Cerebellum (tissue), 4 donors: ENCODE measurements at places on chromosomes 5 and 9.

DNA sequence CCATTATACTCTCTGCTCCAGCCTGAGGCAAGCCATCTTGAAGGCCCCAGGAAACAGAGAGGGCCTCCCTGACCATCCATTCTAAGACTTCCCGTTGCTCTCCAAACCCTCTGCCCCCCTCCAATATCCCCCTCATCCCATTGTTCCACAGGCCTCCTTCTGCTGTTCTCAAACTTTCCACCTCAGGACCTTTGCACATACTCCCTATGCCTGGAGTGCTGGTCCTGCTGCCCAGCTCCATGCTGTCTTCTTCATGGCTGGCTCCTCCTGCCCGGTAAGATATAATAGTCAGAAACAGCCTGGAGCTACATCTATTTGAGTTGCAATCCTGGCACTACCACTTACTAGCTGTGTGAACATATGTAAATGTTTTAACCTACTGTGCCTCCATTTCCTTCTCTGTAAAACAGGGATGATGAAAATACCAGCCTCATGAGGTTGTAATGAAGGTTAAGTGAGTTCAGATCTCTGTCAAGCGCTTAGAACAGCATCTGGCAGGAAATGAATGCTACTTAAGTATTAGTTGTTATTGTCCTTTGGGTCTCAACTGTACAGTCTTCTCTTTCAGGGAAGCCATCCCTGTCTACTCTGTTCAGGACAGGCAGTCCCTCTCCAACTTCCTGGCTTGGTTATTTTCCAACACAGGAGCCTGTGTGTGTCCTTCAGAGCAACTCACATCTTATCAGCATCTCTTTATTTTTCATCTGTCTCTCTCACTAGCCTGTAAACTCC, 45.8 kb downstream of the TMOD1 start:
- DNase-seq: no peak

- DNase-seq: no peak
Measured at GRCh38 chr5:52997424-52997823, 8.3 kb downstream of the ITGA2 start.

DNA sequence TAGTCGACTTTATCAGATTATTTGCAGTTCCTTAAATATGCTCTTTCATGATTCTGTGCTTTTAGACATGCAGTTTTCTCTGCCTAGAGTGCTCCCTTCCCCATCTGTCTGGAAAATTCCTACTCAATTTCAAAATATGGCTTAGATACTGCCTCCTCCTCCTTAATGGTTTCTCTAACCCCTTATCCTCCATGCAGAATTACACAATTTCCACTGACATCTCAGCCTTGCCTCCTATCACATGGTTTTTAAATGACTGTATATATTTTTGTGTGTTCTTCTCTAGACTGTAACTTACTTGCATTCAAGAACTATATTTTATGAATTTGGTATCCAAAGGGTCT, 85.2 kb downstream of the SLC44A1 start:
- peak; percentile 25 for DNase-seq

- DNase-seq: no peak
Measured at GRCh38 chr5:31854181-31855133, 215.5 kb downstream of the PDZD2 start.

DNA sequence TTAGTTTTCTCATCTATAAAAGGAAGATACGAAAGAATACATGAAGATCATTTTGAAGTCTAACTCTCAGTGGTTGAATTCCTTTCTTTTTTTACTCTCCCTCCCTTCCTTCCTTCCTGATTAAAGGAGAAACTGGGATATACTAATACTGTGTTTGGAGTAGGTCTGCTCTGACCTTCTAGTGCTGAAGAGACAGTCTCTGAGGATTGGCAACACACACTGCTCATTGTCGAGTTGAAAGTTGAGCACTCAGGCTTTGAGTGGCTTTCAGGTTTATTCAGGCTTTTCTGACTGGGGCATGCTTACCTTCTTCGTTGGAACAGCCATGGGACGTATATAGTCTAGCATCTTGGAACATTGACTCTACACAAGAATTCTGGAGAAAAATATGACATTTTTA, 86.9 kb upstream of the RPS23 start:
- no peak for DNase-seq

DNA sequence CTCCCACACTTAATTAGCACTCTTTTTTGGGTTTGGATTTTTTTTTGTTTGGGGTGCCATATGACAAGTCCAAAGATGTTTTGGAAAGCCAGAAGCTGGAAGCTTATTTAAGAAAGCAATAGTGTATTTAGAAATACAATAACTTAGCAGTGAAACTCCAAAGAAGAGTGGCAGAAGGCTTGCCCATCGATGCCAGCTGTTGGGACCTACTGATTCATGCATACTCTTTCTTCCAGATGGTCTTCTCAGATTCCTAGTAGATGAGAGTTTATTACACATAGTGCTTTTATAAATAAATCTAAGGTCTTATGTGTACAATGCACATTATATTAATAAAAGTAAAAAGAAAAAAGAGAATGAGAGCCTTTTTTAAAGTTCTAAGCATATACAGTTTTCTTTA, 374.6 kb downstream of the OSTF1 start:
- no peak for DNase-seq

- peak; percentile 59 for DNase-seq
Measured at GRCh38 chr9:113593682-113594281, 130.3 kb downstream of the RGS3 start.

DNA sequence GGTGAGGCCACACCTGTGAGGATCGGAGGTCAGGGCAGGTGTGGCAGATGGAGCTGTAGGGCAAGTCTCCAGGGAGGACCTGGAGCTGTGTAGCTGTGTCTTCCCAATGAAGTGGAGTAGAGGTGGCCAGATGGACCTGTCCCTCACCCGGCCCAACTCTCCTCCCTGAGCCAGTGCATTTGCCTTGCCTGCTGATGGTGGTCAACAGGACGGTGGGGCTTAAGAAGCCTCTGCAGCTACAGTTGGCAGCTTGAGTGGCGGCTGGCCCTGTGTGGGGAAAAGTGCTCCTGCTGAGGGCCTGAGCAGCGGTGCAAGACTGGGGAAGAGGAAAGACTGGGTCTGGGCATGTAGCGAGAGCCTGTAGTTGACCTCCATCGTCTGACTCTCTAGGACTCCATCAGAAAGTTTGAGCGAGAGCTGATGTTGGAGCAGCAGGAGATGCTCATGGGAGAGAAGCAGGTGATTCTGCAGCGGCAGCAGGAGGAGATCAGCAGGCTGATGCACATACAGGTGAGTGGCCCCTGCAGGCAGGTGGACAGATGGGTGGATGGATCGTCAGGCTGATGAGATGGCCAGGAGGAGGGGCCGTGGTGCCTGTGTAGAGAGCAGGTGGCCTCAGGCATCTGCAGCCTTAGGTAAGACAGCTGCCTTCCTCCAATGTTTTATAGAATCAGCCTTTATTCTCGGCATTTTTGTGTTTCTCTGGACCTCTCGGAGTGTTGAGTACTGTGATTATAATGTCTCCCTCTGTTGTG, 24.9 kb downstream of the PITX1 start:
- DNase-seq: no peak

DNA sequence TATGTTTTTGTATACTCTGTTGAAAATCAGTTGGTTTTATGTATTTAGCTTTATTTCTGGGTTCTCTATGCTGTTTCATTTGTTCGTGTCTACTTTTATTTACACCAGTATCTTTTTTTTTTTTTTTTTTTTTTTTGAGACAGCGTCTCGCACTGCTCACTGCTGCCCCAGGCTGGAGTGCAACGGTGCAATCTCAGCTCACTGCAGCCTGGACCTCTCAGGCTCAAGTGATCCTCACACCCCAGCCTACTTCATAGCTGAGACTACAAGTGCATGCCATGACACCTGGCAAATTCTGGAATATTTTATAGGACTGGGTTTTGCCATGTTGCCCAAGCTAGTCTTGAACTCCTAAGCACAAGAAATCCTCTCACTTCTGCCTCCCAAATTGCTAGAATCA, 869.4 kb upstream of the CDH6 start:
- no peak for DNase-seq

DNA sequence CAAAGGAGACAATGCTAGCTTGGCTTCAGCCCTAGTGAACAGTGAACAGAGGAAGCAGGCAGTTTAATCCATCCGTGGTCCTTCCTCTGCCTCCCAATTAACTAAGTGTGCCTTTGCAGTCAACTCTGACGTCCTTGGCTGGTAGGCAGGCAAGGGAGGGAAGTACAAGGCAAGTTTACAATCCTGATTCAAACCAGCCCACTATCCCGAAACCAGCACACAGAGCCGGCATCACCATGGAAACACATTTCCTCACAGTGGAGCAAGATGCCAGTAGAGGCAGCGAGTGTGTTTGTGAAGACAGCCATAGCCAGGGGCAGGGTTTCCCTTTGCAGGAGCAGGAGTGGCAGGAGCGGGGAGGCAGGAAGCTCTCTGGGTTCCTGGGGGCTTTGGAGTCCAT, 73.9 kb downstream of the GOLPH3 start:
- DNase-seq: peak; percentile 24

GRCh38 chr9:114905170-114905940, 25.0 kb downstream of the TNFSF8 start:
- no peak for DNase-seq

DNA sequence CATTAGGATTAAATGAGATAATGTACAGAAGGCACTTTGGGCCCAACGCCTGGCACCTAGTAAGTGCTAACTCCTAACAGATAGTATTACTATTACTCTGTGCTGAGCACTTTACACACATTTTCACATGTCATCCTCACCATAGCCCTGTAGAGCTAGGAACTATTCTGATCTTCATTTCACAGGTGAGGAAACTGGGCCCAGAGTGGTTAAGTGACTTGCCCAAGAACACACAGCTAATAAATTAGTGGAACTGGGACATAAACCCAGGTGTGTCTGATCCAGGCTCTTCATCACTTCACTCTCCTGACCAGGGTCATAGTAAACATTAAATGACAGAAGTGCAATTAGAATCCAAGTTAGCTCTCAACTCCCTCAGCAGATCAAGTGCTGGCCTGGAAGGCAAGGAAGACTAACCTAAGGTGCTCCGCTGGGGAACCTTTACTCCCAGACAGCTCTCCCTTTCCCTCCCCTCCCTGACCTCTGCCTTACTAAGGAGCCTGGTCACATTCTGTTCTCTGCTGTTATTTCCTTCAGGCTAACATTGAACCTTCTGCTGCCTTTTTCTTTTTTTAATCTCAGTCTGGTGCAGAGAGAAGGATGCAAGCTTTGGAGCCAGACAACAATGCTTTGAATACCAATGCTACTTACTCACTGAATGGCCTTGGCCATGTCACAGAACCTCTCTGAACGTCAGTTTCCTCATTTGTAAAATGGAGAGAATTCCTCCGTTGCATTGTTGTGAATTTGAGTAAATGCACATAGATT, 4.1 kb upstream of the ADRA1B start:
- no peak for DNase-seq

DNA sequence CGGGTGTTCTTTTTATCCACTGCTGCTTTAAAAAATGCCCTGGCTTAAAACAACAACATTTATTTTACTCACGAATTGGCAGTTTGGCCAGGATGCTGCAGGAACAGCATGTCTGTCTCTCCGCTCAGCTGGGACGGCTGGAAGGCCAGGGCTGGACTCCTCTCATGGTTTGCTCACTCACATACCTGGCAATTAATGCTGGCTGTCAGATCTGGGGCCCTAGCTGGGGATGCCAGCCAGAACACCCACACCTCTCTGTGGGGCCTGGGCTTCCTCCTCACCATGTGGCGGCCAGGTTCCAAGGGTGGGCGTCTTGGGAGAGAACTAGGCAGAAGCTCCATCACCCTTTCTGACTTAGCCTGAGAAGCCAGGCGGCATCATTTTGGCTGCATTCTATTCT, 189.1 kb upstream of the IL12B start:
- DNase-seq: no peak
